Ammon's horn (tissue), 1 donor: ENCODE measurements at places on chromosomes 3 and 15.

DNA sequence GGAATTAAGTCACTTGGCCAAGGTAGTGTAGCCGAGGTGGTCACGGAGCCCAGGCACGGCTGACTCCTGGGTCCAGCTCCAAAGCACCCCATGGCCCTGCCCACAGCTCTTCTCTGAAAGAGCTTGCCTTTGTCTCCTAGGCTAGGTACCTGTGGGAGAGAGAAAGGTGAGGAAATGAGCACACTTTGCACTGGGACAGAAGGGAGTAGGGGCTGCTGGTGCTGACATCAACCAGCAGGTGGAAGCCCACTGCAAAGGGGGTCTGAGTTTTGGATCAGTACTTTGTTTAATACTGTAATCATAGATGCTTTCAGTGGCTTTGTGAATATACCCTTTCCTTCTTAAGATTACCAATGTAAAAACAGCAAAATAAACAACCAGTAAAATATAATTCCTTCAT is 128.3 kb upstream of the EIF1B start:
- no peak for DNase-seq

- DNase-seq = no peak
Measured at GRCh38 chr15:81097116-81097889, 36.8 kb upstream of the CFAP161 start.

DNA sequence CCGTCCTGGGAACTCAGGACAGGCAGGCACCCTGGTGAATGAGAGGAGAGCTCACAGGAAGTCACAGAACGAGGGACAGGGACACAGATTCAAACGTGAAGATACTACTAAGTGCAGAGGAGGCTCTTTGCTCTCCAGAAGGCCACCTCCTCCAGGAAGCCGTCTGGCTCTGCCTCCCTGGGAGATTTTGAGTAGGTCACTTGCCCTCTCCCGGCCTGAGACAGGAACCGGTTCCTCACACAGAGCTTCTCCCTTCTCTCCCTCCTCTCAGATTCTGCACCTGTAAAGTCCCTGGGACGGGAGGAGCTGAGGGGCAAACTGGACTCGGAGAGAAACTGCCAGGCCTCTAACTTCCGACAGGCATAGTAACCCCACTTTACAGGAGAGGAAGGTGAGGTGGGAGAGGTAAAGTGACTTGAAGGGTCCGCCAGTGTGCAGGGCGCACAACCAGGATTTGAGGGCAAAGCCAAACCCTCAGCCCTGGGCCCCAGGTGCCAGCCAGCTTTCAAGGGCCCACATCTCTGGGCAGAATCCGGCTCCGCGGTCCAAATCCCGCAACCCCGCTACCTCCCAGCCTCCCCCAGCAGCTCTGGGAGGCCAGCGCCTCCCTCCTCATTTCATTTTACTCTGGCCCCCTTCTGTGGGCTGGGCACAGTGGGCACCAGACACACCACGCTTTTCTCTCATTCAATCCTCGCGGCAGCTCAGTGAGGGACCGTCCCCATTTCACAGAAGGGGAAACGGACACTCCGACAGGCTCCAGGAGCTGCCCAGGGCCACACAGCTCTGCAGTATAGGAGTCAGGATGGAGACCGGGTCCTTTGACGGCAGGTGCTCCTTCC is 150.2 kb downstream of the SMAD6 start:
- no peak for DNase-seq

- peak; percentile 36 for DNase-seq
Measured at GRCh38 chr3:172675441-172676193, 35.2 kb downstream of the NCEH1 start.

DNA sequence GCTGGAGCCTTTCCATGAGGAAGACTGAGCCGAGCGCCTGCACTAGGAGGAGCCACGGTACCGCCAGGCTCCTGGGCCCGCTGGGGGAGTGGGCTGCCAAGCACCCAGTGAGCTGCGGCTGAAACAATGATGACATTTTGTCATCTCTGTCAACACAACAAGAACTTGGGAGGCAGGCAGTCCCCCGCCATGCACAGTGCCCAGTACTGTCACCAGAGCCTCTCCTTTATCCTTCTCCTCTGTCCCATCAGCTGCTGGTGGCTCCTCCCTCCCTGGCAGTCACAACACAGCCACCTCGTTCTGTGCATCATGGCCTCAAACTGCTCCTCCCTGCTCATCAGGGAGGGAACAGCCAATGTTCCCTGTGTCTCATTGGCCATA is 34.0 kb upstream of the PCSK6 start:
- peak; percentile 96 for DNase-seq

DNA sequence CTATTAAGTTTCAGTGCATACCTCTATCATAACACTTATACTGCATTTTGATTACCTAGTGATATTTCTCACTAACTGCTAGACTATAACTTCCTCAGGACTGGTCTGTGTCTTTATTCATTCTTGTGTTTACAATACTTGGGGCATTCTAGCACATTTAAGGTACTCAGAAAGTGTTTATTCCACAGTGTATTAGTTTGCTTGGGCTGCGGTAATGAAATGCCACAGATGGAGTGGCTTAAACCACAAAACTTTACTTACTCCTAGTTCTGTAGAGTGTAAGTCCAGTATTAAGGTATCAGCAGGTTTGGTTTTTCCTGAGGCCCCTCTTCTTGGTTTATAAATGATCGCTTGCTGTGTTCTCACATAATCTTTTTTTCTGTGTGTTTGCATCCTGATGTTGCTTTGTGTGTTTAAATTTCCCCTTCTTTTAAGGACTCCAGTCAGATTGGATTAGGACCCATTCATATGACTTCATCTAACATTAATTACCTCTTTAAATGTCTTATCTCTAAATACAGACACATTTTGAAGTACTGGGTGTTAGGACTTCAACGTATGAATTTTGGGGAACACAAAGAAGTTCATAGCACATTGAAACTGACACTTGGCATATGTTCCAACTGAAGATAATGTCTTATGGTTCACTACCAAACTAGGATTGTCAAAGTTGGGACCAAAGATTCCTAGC is 23.9 kb downstream of the RNF111 start:
- DNase-seq = no peak

DNA sequence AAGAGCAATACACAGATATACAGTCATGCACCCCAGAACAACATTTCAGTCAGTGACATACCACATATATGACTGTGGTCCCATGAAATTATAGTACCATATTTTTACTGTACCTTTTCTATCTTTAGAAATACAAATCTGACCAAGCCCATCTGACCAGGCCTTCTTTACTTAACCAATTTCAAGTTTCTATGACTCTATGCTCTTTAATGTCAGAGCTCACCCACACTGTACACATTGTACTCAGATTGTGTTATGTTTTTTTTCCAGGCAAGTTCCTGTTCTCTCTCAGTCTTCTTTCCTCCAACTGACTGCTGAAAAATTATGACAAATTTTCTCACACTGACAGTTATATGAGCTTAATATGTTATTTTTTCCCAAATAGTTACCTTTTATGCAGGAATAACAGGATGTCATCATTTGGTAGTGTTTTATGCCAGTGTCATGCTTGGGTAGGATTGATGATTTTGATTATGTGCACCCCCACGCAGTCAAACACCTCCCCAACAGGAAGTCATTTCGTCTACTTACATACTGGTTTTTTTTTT is 8.0 kb upstream of the CBLB start:
- DNase-seq = no peak

- no peak for DNase-seq
Measured at GRCh38 chr15:89858661-89859458, 34.9 kb downstream of the AP3S2 start.

GRCh38 chr15:99268431-99268830 is 17.1 kb downstream of the LRRC28 start:
- DNase-seq = no peak

- DNase-seq = no peak
Measured at GRCh38 chr3:150308481-150309256, 99.4 kb upstream of the TSC22D2 start.

DNA sequence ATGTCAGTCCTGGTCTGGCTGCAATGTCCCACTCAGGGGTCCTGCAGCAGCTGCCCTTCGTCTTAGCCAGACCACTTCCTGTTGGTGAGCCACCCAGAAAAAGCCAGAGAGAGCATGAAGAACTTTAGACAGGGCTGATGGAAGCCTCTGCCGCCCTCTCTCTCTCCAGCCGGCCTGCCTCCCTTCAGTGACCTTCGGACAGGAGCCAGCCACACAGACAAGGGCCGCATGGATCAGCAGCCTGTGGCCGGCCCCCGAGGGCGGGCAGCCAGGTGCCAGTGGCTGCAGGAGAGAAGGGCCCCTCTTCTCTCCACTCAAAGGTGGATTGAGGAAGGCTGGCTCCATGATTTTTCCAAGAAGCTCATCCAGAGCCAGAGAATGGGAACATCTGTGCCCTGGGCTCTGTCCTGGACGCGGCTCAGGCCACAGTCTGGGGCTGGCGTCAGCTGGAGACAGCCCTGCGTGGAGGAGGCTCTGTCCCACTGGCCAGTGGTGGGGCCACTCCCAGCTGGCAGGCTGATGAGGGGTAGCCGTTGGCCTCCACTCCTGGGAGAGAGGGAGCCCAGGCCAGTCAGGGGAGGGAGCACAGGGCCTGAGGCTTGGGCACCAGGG is 42.9 kb downstream of the ISG20 start:
- DNase-seq = peak; percentile 77

DNA sequence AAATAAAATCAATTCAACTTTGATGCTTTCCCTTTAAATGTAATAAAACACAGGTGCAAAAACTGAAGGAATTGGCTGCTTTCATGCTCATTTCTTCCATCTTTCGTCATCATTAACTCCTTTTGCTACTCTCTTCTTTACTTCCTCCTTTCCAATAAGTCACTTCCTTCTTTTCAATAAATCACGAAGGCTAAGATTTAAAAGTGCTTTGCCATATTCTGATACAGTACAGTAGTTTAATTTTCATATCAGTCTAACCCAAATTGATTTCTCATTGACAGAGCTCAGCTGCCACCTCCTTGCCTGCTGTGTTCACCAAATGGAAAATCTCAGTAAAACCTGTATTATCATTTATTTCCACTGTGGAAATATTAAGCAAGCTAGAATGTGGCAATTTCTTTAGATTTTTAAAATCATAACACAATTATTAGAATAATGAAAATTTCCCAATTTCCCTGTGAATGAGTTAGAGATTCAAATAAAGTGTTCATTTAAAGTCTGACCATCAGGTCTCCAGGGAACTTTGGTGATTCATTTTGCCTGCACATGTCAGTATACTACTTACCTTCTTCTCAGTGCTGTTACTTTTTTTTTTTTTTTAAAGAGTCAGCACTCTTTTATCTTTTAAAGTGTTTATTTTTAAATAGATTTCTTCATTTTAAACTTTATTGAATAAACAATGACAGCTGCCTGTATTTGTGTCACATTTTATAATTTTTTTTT is 41.6 kb downstream of the NANOGP8 start:
- DNase-seq = no peak

DNA sequence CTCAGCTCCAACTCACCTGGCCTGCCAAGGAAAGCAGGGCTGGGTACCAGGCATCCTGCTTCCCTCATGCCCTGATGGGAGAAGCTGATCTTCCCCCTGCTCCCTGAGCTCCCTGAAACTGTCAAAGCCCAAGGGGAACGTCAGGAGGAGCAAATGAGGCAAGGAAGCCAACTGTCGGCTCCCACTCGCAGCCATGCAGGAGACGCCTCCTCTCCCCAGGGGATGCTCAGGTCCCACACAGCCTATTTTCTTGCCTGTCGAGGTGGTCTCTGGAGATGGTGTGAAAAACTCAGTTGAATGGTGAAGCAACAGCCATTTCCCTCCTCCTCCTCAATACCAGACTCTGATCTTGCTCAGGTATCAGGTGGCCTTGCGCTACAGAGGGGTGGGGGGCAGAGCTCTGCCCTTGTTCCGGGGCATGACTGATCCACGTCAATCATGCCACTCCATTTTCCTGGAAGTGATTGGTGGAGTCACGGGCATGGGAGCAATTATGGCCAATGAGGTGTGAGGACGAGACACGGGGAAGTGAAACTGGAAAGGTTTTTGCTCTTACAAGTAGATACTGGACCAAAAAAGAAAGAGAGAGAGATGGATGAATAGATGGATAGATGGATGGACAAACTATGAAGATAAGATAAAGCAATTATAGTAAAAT is 58.2 kb downstream of the SLC6A1 start:
- no peak for DNase-seq

- no peak for DNase-seq
Measured at GRCh38 chr3:168736202-168736601, 640.5 kb upstream of the GOLIM4 start.

DNA sequence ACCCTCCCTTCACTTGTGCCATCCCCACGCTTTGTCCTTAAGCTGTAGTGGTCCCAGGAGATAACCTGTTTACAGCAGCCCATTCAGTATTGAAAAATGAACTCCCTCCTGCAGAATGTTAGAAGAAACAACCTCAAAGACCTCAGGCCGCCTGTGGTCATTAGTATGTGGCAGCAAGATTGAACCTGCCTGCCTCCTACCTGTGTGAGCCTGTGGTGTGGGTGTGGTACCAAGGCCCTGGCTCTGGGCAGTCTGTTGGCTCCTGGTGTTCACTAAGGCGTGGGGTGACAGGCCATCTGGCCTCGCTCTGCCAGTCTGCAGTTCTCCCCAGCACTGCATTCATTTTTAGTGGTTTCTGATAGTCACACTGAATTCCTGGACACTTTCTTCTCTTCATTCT is 21.0 kb downstream of the LSM3 start:
- no peak for DNase-seq

DNA sequence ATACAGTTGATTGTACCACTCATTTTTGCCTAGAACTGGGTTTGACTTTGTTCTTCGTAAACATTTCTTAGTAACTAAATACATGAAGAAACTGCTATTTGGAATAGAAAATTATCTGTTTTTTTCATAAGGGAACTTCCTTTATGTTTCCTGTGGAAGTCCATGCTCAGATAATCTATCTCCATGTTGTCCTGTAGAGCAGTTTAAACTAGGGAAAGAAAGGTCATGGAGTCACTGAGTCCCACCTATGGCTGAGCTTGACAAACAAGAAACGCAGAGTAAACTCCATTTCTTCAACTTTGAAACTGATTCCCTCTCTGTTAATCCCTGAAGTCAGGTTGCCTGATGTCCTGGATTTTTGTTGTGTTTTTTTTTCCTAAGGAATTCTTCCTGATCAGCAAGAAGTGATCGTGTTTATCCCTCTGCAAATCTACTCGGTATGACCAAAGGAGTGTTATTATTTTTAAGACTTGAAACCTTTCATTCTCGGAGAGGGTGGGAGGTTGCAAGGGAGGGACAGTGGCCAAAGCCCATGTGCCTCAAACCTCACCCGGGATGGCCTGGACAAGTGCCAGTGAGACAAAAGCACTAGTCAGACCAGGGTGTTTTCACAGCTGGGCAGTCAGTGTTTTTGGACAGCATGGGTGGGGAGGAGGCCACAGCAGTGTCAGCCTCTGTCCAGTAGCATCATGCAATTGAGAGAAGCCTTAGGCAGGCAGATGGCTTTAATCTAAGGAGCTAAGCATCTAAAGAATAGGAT is 129.8 kb upstream of the PHLDB2 start:
- peak; percentile 46 for DNase-seq

- no peak for DNase-seq
Measured at GRCh38 chr15:100175406-100176114, 166.2 kb downstream of the ADAMTS17 start.

- no peak for DNase-seq
Measured at GRCh38 chr15:52243286-52243685, 52.1 kb upstream of the GNB5 start.

- DNase-seq = no peak
Measured at GRCh38 chr3:78140866-78141265, 1101.0 kb downstream of the ROBO2 start.

DNA sequence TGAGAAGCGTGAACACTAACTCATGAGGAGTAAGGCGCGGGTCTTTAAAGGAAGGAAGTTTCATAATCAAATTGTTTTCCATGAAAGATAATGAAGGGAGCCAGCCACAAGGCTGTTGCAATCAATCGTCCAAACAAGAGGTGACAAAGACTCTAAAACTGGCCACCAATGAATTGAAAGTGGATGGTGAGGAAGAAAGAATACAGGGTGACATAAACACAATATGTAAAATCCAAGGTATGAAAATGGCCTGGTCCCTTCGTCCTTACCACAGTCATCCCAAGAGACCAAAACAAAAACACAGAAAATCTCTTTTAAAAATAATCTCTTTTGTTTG is 12.0 kb downstream of the CD86 start:
- DNase-seq = no peak
